Endothelial cell of umbilical vein (primary cell): ENCODE measurements at places on chromosomes 7 and 10. TPM values are rescaled to one million over a fixed set of nuclear protein-coding genes. Genes with fewer than 3 reads are reported as not detected.

DNA sequence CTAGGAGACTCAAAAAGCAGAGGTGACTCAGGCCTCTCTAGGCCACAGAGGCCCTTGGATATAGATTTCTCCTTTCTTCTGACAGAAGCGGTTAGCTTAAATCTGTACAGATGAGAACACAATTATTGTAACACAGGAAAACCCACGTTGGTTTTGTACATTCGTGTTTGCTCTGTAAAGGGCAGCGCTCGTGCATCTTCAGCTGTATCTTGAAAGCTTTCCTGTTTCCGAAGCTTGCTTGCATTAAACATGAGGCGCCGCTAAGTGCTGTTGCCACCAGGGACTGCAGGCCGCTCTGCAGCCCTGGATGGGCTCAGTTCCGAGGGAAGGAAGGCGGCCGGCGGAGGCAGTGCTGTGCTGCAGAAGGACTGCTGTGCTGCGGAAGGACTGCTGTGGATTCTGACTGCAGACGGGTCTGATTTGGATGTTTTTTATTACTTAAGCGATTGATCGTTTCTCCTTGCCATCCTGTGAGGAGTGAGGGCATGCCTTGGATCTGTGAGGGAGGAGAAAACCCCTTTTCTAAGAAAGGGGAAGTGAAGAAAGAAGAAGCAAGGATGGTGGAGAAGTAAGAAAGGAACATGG lies 53.3 kb downstream of the FHIP2A start:
- peaks cover 8% of the 10 kb centered on the region for H3K4me1 ChIP-seq
- H3K36me3 ChIP-seq: no peaks in the 10 kb centered on the region
- no peak for DNase-seq
- H3K27ac ChIP-seq: no peak overlapping the region
- H3K4me3 ChIP-seq: no peak overlapping the region

Gene KLF14
- not detected in 2 replicates for total RNA-seq

Gene OTUD1
- total RNA-seq: 4.8 and 6.0 TPM in 2 replicates

- no peak overlapping the region for H3K27ac ChIP-seq
- no peaks in the 10 kb centered on the region for H3K27me3 ChIP-seq
- H3K36me3 ChIP-seq: no peaks in the 10 kb centered on the region
- no peaks in the 10 kb centered on the region for H3K4me1 ChIP-seq
- no peak overlapping the region for H3K4me3 ChIP-seq
Measured at GRCh38 chr10:89426230-89426868, 12.0 kb downstream of the IFIT5 start.

- H3K4me1 ChIP-seq: peaks cover 16% of the 10 kb centered on the region
- no peak overlapping the region for H3K27ac ChIP-seq
- no peak for DNase-seq
Measured at GRCh38 chr7:27205325-27206280, 5.7 kb upstream of the HOXA13 start.

GRCh38 chr7:91165846-91166230 lies 98.4 kb upstream of the FZD1 start:
- no peaks in the 10 kb centered on the region for H3K4me1 ChIP-seq
- DNase-seq: no peak
- no peaks in the 10 kb centered on the region for H3K27me3 ChIP-seq
- H3K4me3 ChIP-seq: no peak overlapping the region
- no peaks in the 10 kb centered on the region for H3K36me3 ChIP-seq

DNA sequence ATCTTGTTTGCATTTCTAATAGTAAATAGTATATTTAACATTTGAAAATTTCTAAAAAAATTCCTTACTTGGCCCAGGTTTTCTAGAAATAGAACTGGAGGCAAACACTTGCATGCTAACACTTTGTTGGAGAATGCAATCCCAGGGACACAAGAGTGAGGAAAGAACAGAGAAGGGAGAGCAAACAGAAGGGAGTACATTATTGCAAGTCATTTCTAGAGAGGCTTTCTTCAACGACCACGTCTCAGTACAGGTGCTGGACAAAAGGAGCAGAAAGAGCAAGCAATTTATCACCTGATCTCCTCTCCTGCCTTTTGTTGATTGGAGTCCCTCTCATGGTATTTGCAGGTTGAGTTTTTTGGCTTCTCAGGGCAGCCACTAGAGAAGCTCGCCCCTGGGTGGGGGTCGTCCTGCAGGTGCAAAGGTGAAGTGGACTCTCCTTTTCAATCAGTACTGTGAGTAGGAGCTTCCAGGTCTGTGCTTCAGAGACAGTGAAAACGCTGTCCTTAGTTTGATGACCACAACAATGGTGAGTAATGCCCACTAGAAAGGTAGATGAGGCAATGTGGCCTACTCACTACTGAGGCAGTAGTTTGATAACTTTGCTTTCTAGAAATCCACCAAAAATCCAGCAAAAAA lies 5.2 kb downstream of the CPED1 start:
- H3K4me3 ChIP-seq: no peak overlapping the region
- peaks cover 2% of the 10 kb centered on the region for H3K27me3 ChIP-seq
- H3K4me1 ChIP-seq: peaks cover 10% of the 10 kb centered on the region
- no peaks in the 10 kb centered on the region for H3K36me3 ChIP-seq

DNA sequence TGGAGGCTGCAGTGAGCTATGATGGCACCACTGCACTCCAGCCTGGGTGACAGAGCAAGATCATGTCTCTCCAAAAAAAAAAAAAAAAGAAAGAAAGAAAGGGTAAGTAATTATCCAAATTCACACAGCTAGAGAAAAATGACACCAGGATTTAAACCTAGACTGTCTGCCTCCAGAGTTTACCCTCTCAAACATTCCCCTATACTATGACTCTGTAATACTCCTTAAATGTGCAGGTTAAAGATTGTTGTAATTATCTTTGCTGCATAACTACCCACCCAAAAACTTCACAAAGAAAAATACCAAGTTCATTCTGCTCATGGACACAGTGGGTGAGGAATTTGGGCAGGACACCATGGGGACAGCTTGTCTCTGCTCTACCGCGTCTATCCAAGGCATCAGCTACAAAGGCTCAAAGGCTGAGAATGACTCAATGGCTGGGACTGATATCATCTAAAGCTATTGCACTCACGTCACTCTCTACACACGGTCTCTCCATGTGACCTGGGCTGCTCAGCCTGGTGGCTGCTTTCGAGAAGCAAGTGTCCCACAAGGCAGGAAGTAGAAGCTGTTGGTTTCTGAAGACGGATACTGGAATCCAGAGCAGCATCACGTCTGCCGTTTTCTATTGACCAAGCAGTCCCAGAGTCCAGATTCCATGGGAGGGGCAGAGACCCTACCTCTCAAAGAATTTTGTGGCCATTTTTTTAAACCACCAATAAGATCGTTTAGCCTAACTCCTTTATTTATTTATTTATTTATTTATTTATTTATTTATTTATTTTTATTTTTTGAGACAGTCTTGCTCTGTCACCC lies 185.7 kb upstream of the AUTS2 start:
- no peak overlapping the region for H3K4me3 ChIP-seq
- no peak overlapping the region for H3K27ac ChIP-seq
- H3K4me1 ChIP-seq: no peaks in the 10 kb centered on the region
- H3K27me3 ChIP-seq: no peaks in the 10 kb centered on the region
- no peaks in the 10 kb centered on the region for H3K36me3 ChIP-seq
- DNase-seq: no peak

GRCh38 chr10:15609246-15609645 lies 110.5 kb downstream of the ITGA8 start:
- DNase-seq: peak; percentile 6
- peaks cover 6% of the 10 kb centered on the region for H3K4me1 ChIP-seq
- peaks cover 12% of the 10 kb centered on the region for H3K27me3 ChIP-seq
- H3K4me3 ChIP-seq: no peak overlapping the region
- H3K27ac ChIP-seq: no peak overlapping the region

DNA sequence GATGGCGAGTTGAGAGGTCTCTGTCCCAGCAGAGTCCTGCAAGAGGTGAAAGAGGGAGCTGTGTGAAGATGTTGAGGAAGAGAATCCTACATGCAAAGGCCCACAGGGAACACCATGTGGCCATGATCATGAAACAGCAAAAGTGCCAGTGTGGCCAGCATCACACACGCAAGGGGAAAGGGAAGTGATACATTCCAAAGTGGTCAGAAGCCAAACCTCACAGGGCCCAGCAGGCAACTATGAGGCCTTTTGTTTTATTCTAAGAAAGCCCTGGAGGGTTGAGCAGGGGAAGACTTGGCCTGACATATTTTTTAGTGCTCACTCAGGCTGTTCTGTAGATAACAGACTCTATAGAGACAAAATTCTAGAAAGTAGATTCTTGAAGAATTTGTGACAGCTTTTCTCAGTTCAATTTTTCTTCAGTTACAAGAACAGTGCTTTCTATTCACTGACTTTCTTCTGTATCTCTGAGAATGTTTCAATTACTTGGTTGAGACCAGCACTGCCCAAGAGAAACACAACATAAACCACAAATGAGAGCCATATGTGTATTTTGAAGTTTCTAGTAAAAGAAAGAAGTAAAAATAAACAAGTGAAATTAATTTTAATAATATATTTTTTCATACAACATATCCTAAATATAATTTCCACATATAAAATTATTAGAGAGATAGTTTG lies 82.3 kb downstream of the HTR7 start:
- H3K36me3 ChIP-seq: no peaks in the 10 kb centered on the region
- no peak overlapping the region for H3K4me3 ChIP-seq
- no peak for DNase-seq
- no peaks in the 10 kb centered on the region for H3K4me1 ChIP-seq
- H3K27ac ChIP-seq: no peak overlapping the region
- peaks cover 2% of the 10 kb centered on the region for H3K27me3 ChIP-seq

DNA sequence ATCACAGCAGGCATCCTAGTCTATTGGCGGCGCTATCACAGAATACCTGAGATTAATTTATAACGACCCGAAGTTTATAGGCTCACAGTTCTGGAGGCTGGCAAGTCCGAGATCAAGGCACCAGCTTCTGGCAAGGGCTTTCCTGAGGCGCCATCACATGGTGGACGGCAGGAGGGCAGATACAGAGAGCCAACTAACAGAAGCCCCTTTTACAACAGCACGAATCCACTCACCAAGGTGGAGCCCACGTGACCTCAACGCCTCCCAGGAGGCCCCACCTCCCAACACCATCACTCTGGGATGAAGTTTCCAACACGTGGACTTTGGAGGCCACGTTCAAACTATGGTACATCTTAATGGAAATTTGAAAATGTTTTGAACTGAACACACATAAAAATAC lies 255.3 kb downstream of the ELFN1 start:
- no peak overlapping the region for H3K27ac ChIP-seq
- no peak for DNase-seq
- no peak overlapping the region for H3K4me3 ChIP-seq
- H3K27me3 ChIP-seq: no peaks in the 10 kb centered on the region
- H3K36me3 ChIP-seq: peaks cover 2% of the 10 kb centered on the region
- no peaks in the 10 kb centered on the region for H3K4me1 ChIP-seq

Gene FAM221A
- total RNA-seq: 6.1 and 8.1 TPM in 2 replicates

GRCh38 chr7:127536394-127536691 lies 49.1 kb downstream of the GCC1 start:
- no peaks in the 10 kb centered on the region for H3K36me3 ChIP-seq
- DNase-seq: no peak
- H3K27me3 ChIP-seq: peaks cover 20% of the 10 kb centered on the region
- no peak overlapping the region for H3K4me3 ChIP-seq
- H3K4me1 ChIP-seq: no peaks in the 10 kb centered on the region
- no peak overlapping the region for H3K27ac ChIP-seq
